ENCODE measurements at places on chromosomes 3 and 15. TPM values are rescaled to one million over a fixed set of nuclear protein-coding genes. Genes with fewer than 3 reads are reported as not detected.

- DNase-seq = no peak
Observed at GRCh38 chr3:121670676-121671075, 10.0 kb upstream of the HCLS1 start.

The PFKFB4 gene
- 6.9 TPM for total RNA-seq

GRCh38 chr15:78374436-78375393, 34.6 kb downstream of the CRABP1 start:
- DNase-seq = peak; percentile 39

- no peak for DNase-seq
Observed at GRCh38 chr3:82461049-82461889, 699.8 kb upstream of the GBE1 start.

The CLDN18 gene
- total RNA-seq = not detected

DNA sequence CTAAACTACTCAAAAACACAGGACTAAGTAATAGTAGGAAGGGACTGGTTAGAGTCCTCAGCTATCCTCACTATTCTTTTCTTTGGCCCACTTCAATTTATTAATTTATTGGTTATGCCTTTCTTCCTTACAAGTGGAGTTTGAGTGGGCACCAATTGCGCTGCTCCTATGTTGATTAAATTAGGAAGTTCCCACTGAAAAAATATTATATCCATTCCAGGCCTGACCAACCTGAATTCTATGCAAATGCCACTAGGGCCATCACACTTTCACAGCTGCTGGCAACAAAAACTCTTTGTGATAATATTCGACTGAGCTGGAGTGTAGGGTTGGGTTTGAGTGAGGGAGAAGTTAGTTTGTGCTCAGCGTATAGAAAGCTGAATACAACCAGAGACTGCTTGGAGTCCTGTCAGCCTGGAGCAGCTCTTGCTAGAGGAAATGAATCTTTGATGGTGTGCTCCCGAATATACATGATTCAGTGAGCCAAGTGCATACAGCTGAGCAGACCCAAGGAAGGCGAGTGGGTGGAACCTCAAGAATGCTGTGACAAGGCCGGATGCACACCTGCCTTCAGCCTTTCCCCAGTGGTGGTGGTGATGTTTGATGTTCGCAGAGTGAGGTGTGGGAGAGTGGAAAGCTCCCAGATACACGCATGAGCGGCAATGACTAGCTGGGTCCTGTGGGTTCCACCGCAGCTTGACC, 1.5 kb downstream of the ARHGEF3 start:
- no peak for DNase-seq

DNA sequence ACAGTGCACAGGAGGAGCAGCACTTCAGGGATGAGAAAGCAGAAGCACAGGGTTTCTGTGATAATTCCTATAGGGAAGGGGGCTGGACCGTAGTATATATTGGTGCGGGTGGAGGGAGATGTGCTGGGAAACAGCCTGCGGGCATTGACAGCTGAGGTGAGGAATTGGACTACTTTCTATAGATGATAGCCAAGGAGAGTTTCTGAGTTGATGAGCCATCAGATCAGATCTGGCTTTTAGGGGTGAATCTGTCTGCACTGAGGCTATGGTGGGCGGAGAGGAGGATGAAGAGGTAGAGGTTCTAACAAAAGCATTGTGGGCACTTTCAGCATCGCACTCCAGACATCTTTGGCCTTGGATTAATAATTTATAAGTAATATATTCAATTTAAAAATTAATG, 33.1 kb downstream of the SELENOT start:
- no peak for DNase-seq

Data from breast epithelium (tissue), 4 donors.